Activated B cell treated with CpG ODN at 0.5 μM for 24 hours (primary cell): ENCODE measurements at places on chromosomes 5 and 9. TPM values are rescaled to one million over a fixed set of nuclear protein-coding genes. Genes with fewer than 3 reads are reported as not detected.

GRCh38 chr9:116661037-116661954 is 25.8 kb upstream of the TRIM32 start:
- DNase-seq: no peak

DNA sequence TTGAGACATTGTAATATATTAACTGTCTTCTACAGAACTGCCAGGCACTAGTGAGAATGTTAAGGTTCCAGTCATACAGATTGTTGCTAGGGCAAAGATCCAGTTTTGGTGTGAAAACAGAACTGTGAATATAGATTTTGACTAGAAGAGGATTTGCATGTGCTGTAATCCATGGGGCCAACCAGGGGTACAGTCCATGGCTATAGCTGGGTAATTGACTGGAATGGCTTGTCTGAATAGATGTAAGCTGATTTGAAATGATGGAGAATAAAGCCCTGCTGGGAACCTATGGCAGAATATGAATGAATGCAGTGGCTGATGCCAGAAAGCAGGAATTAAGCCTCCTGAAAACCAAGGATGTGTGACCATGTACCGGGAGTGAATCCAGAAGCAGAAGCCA is 748.5 kb upstream of the CDH10 start:
- no peak for DNase-seq

DNA sequence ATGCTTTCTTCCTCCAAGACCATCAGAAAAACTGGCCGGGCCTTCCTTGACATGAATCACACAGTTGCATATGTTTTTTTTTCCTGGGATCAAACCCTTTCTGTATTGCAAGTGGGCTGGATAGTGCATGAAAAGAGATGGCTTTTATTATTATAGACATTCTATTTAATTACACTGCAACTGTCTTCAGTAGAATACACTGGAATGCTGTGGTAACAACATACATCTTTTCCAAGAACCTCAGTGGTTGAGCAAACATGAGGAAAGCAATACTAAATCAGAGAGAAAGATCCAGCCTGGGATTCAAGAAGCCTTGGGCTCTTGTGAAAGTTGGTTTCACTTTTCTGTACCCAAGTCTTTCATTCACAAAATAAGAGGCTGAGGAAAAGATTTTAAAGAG is 193.0 kb downstream of the DMAC1 start:
- DNase-seq: no peak

GRCh38 chr9:9099646-9100045 is 1300.1 kb upstream of the DMAC1 start:
- no peak for DNase-seq

GRCh38 chr5:138647261-138647788 is 72.1 kb upstream of the HSPA9 start:
- no peak for DNase-seq

- DNase-seq: no peak
These were observed 85.9 kb downstream of the IQGAP2 start for GRCh38 chr5:76488969-76489368.

DNA sequence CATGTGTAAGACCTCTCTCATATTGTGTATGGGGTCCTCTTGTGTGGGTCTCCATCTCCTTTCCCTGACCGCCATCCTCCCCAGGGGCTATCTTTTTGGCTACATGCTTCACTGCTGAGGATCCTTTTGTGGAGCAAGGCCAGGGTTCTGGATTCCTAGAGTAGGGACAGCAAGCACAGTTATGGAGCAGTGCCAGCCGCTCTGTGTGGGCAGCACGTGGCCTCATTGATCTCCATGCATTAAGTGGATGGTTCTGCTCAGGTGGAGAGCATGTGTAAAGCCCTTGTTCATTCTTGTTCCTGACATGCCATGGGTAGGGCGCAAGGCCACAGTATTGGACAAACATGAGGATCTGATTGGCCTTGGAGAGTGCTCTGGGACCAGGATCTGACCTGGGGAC is 8.9 kb downstream of the PHF2 start:
- no peak for DNase-seq

Gene PLPP7
- total RNA-seq: 0.39 and 0.53 TPM in 2 replicates

Gene TEX48
- not detected in 2 replicates for total RNA-seq

Gene SREK1
- total RNA-seq: 78.2 and 104 TPM in 2 replicates

Gene CTXN3
- not detected in 2 replicates for total RNA-seq

Gene SHOC1
- not detected in 2 replicates for total RNA-seq
